Airway epithelial cell (primary cell): ENCODE measurements at places on chromosomes 1 and 21. TPM values are rescaled to one million over a fixed set of nuclear protein-coding genes. Genes with fewer than 3 reads are reported as not detected.

Gene CYP4A22
- not detected in 2 replicates for total RNA-seq

Gene CHD5
- total RNA-seq: 0.07 TPM in 1 of 2 replicates, not detected in the other

Gene DNAJC28
- total RNA-seq: 0.42 TPM in 2 replicates

Gene AK5
- total RNA-seq: 0.65 and 2.3 TPM in 2 replicates

Gene UHMK1
- 28.9 and 34.6 TPM in 2 replicates for total RNA-seq

Gene CR1L
- 0.07 TPM in 1 of 2 replicates, not detected in the other for total RNA-seq

Gene ARL8A
- 21.4 and 27.6 TPM in 2 replicates for total RNA-seq

Gene TMEM52
- total RNA-seq: 3.4 and 8.2 TPM in 2 replicates

Gene SCAMP3
- total RNA-seq: 48.8 and 83.8 TPM in 2 replicates

Gene OLFML2B
- not detected in 2 replicates for total RNA-seq

Gene IL6R
- 35.9 and 41.9 TPM in 2 replicates for total RNA-seq

Gene MATN1
- not detected in 2 replicates for total RNA-seq

Gene NUP210L
- not detected in 2 replicates for total RNA-seq

Gene TMEM79
- total RNA-seq: 37.5 and 38.2 TPM in 2 replicates

Gene RRP1
- total RNA-seq: 35.9 and 38.3 TPM in 2 replicates

Gene RRP15
- 4.9 and 6.5 TPM in 2 replicates for total RNA-seq
